ENCODE measurements at places on chromosomes 1 and 21.

- DNase-seq = no peak
These were observed 716 bp downstream of the CTBS start for GRCh38 chr1:84573481-84573966.

GRCh38 chr1:5917281-5917590 is 75.0 kb downstream of the NPHP4 start:
- DNase-seq = no peak

GRCh38 chr1:157751283-157751682 is 25.6 kb downstream of the FCRL2 start:
- DNase-seq = no peak

DNA sequence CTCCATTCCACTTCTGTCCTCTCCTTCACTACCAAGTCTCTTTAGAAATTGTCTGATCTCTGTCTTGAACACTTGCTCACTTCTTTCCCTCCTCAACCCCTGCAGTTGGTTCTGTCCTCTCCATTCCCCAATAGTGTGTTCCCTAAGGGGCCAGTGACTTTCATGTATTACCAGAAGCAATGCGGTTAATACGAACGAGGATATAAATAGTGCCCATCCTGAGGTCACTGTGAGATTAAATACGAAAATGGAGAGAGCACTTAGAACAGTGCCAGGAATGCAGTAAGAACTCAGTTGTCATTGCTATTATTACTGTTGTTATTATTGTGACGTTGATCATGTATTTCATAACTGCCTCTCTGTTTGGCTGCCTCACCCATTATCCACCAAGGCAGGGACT is 53.0 kb upstream of the ARTN start:
- DNase-seq = no peak

DNA sequence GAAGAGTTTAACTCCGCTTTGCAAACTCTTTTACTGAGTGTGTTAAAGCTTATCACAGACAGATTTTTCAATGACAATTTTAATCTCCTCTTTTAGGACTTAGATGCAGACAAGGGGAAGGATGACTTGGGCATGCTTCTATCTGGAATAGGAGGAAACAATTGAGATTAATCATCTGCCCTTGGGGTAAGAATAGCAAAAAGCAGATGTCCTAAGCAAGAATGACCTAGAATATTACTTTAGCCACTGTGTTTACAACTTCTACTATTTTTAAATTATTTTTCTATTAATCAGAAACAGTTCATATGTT is 569.0 kb upstream of the ADGRL2 start:
- no peak for DNase-seq

Measured in NCI-H460 (cell line).